NCI-H1105 treated with DMSO at 0.1 percent for 48 hours (cell line): ENCODE measurements at places on chromosomes 11 and 22.

DNA sequence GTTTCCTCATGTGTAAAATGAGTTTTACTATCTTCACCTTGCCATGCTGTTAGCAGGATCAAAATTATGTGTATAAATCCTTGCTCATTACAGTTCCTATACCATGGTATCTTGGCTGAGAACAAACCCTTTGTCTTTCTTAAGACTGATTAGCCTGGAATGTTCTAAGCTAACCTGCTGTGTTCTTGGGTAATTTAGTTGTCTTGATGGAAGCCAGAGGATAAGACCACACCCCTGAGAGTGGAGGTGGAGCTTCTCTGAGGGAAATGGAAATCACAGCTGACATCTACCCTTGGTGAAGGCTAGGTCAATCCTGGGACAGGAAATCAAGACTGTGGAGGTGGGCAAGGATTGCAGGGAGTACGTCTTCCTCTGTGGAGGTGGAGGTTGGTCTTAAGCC is 206.1 kb upstream of the ARHGAP20 start:
- DNase-seq: no peak

- DNase-seq: no peak
These were observed 86.9 kb upstream of the SPON1 start for GRCh38 chr11:13875643-13876042.

- DNase-seq: no peak
These were observed 236.7 kb downstream of the BRD1 start for GRCh38 chr22:49590851-49591445.

GRCh38 chr11:27705873-27706820 is 5.9 kb upstream of the BDNF start:
- DNase-seq: peak; percentile 33

GRCh38 chr22:44869196-44869595 is 116.8 kb downstream of the ARHGAP8 start:
- no peak for DNase-seq

DNA sequence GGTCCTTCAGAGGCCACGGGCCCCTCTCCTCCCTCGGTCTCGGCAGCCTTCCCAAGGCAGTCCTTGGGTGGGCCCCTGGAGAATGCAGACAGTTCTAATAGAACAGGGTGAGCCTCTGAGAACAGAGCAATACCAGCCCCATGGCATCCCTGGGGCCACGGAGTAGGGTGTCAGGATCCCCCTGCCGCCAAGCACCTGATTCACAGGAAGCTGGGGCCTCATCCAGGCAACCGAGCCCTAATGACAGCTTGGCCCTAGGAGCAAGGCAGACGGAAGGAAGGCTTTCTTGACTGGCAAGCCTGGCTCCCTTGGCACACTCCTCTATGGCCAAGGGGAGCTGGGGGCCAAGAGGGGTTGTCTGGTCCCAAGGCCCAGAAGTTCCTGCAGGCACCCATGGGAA is 15.2 kb downstream of the TXN2 start:
- DNase-seq: no peak

- peak; percentile 27 for DNase-seq
These were observed 2.0 kb downstream of the PDGFB start for GRCh38 chr22:39242595-39243438.

GRCh38 chr11:102846292-102846691 is 2.9 kb upstream of the MMP3 start:
- DNase-seq: no peak
